ENCODE measurements at places on chromosomes 5 and 9.

DNA sequence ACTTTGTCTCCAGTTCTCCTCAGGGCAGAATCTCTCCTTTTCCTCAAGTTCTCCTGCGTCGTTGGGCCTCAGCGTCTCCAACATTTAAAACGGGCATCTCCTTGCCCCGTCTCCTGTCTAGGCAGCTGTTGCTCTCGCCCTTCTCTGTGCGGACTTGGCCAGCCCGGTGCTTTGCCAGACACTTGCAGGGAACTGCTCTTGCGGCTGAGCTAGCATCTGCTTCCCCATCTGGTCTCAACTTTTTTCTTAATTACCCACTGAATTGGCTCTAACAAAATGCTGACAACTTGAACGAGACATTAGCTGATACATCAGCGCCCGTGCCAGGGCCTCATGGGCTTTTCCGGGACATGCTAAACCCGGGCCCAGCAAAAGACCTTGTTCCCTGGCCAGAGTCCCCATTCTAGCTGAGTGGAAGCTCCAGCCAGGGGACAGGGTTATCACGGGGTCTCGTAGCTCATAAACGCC, 25.1 kb downstream of the ZNF618 start:
- DNase-seq, result no peak

DNA sequence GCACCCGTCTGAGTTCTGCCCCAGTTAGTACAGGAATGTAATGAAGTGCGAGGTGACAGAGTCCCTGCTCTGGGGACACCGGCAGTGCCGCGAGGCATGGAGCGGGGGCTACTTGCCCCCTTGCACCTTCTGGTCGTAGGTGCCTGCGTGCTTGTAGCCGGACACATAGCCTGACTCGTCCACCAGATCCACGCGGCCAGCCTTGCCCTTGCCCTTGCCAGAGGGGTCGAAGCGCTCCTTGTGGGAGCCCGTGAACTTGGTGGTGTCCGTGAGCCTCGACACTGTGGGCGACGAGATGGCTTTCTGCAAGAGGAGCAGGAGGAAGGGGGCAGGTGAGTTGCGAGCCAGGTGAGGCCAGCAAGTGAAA, 28.2 kb downstream of the TPPP start:
- no peak for DNase-seq

DNA sequence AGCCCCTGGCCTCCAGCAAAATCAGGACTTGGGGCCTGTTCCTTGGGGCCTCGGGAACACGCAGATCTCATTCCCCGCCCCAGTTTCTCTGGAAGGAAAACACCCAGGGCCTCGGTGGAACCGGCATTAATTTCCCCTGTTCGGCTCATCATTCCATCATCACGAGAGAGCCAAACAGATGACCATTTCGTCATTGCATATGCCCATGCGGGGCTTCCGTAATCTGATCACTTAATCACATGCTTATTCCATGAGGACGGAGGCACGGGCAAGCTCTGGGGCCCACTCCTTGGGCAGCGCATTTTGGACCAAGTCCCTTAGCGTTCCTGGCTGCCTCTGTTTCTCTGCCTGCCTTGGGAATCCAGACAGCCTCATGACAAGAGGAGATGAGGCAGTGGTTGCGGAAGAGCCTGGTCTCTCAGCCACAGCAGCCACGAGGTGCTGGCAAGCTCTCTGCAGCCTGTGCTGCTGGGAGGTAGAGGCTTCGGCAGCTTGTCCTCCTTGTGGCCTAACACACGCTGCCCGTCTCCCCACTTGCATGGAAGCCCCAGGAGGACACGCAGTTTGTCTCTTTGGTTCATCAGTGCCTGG, 65.0 kb upstream of the IER5L start:
- DNase-seq, result no peak

GRCh38 chr9:106941916-106942315, 79.0 kb downstream of the ZNF462 start:
- DNase-seq, result no peak

- DNase-seq, result peak; percentile 63
Measured at GRCh38 chr9:101311758-101312420, 72.9 kb downstream of the BAAT start.

GRCh38 chr5:132839426-132840301, 9.2 kb upstream of the SHROOM1 start:
- no peak for DNase-seq

DNA sequence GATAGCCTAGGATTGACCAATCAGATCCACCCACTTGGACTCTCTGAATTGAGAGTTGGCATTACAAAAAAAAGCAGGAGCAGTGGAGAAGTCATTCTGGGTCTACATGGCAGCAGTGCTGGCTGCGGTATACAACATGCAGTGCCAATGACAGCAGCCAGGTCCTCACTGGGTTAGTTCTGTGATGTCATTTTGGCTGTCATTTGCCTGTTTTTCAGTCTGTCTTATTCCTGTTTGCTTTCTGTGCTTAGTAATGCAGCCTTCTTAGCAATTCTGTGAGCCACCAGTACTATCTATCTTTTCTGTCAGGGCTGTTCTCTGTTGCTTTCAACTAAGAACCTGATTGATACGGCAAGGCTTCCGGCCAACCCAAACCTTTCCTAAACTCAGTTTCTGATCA, 471.8 kb downstream of the BNC2 start:
- DNase-seq, result no peak
